Epithelial cell of proximal tubule (primary cell): ENCODE measurements at places on chromosomes 5 and 9.

GRCh38 chr5:150022681-150023080, 22.1 kb downstream of the HMGXB3 start:
- peak; percentile 85 for DNase-seq

DNA sequence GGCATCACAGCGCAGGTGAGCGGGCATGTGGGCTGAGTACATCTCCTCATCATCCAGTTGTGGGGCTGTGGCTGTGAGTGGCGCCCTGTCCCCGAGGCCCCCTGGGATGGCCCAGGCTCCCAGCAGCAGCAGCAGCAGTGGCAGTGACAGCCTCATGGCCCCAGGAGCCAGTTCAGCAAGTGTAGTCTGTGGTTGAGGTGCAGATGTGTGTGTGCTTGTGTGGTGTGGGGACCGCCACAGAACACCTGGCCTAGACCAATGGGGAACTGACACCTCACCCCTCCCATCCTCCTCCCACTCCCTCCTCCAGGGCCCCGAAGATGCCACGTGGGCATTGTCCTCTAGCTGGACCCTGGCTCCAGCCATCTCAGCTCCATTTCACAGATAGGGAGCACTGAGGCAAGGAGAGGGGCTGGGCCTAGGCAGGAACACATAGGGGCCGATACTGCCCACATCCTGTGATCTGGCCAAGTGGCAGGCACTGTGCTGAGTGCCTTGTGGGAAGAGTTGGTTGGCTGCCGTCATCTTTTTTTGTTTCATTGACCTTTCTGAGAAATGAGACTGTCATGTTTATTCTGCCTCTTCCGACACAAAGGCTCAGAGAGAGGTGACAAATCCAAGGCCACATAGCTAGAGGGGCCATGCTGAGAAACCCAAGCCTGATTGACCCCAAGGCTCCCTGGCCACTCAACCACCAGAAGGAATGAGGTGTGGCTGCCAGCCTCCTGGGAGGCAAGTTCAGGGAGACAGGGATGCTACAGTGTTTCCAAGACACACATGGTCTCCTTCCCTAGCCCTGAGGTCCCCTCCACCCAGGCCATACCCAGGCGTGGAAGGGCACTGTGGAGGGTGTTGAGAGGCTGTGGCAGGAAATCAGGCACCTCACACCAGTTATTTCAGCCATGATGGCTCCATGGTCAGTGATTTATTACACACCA, at the start of gene MZB1:
Gene MZB1 (minus strand): TSS at position 213 of the 938 bp plus-strand sequence. CDS start 57 bp downstream, at position 156.
- no peak for DNase-seq

- DNase-seq: no peak
Measured at GRCh38 chr5:142170254-142170953, 61.8 kb downstream of the NDFIP1 start.

GRCh38 chr5:77305222-77305846, 94.9 kb downstream of the PDE8B start:
- DNase-seq: no peak

DNA sequence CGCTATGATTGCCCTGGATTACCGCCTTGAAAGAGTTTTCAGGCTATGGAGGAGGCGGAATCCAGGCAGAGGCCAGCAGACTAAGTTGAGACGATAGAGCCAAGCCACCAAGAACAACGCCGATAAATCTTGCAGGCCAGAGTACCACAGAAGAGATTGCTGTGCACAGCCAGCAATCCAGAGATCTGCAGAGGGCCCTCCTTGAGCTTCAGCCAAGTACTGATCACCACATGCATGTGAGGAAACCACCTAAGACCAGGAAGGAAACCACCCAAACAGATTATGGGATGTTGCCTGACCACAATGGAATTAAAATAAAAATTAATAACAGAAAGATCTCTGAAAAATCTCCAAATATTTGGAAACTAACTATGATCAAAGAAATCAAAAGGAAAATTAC, 74.9 kb downstream of the GCNT4 start:
- DNase-seq: no peak

GRCh38 chr9:13963005-13963653, 350.8 kb downstream of the NFIB start:
- no peak for DNase-seq

DNA sequence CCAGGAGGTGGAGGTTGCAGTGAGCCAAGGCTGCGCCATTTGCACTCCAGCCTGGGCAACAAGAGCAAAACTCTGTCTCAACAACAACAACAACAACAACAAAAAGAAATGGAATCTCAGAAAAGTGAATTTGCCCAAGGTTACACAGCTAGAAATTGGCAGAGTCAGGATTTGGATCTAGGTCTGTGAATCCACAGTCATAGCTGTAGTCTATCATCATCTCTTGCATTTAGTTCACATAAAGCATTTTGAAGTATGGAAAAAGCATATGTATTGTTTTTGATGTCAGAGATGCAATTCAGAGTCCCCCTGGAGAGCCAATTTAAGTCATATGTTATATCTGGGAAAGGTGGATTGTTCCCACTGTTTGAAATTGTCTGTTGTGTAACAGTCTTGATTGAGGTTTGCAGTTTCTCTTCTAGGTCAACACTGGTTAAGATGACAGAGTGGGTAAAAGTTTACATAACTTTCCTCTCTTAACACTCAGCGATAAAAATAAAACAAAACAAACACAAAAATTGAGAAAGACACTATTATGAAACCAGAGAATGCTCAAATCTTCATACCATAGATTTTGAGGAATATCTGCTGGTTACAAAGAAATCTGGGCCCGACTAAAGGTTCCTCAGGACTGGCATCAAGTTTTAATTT, 21.5 kb upstream of the GPR21 start:
- DNase-seq: no peak

GRCh38 chr9:11973011-11973410, 720.2 kb upstream of the TYRP1 start:
- DNase-seq: no peak

DNA sequence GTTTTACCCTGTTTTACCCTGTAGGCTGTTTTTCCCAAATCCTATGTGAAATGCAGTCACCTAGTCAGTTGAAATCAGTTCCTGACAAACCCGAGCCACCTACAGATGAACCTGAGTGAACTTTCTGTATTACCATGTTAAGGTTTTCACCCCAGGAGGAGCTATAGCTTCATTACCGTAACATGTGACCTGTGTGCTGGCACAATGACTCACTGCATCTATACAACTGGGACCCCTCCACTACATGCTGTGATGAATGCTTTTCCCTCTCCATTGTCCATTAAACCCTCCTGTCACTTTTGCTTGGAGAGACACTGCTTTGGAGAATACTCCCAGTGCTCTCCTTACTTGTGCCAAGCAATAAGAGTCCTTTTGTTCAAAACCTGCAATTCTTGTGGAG, 1974.8 kb downstream of the EFNA5 start:
- no peak for DNase-seq
